ENCODE measurements at places on chromosomes 2 and 18.

DNA sequence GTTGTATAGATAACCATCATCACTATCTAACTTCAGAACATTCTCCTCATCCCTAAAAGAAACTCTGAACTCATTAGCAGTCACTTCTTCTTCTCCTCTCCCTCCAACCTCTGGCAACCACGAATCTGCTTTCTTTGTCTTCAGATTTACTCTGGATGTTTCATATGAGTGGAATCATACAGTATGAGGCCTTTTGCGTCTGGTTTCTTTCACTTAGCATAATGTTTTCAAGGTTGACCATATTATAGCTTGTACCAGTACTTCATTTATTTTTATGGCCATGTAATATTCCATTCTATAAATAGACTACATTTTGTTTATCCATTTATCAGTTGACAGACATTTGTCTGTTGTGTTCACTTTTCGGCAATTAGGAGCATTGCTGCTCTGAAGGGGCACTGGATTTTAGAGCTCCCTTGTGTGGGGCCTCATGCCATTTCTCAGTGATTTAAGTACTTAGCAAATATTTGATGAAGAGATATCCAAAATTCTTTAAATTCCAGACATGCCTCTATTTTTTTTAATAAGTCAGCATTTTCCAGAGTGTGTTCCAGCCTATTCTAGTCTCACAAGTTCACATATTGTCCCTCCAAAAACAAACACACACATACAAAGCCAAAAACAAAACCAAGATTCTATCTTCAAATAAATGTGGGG, 22.5 kb upstream of the MAP3K20 start:
- DNase-seq, result no peak

GRCh38 chr2:70321370-70321769, 19.5 kb upstream of the FAM136A start:
- no peak for DNase-seq

DNA sequence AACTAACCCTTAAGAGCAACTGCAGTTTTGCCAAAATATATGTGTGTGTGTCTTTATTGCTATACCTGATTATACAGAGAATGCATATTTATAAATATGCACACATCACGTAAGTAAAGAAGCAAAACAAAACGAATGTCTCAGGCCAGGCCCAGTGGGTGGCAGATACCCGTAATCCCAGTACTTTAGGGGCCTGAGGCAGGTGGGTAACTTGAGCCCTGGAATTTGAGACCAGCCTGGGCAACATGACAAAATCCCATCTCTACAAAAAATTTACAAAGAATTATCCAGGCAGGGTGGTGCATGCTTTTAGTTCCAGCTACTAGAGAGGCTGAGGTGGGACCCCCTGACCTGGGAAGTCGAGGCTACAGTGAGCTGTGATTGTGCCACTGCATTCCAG, 745.3 kb downstream of the SATB2 start:
- no peak for DNase-seq

GRCh38 chr18:39667905-39668304, 2102.3 kb upstream of the CELF4 start:
- no peak for DNase-seq

DNA sequence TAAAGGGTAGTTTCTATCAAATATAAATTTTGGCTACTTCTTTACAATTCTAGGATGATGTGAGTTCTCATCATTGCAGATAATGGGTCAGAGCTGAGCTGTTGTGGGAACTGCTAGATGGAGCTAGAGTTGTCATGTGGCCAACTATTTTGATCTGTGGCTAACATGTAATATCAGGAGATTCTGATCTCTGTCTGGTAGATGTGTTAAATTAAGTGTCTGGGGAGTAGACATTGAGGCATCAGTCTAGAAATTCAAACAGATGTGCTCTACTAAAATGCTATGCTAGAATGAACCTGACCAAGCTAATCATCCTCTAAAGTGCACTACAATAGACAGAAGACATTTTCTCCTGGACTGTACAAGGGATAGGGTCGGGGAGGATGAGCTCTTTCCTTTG, 30.3 kb upstream of the DARS1 start:
- DNase-seq, result peak; percentile 43

DNA sequence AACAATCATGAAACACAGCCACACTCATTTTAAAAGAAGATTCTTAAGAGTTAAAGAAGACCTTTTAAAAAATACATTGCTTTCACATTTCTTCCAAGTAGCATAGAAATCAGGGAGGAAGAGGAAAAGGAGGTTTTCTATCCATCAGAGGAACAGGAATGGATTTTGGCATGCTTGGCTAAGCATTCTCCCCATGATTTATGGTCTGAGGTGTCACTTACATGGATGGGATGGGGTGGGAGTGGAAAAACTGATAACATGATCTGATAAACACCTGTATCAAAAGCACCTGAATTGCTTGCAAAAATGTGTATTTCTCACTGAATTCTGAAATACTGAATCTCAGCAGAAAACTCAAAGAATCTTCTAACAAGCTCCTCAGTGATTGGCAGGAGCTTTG, 265.9 kb downstream of the NRXN1 start:
- DNase-seq, result no peak
